ENCODE measurements at places on chromosomes 3 and 15. TPM values are rescaled to one million over a fixed set of nuclear protein-coding genes. Genes with fewer than 3 reads are reported as not detected.

MBNL1 gene
- 607 TPM for total RNA-seq

PROS1 gene
- 0.25 TPM for total RNA-seq

IL17RE gene
- total RNA-seq = 1.5 TPM

DNA sequence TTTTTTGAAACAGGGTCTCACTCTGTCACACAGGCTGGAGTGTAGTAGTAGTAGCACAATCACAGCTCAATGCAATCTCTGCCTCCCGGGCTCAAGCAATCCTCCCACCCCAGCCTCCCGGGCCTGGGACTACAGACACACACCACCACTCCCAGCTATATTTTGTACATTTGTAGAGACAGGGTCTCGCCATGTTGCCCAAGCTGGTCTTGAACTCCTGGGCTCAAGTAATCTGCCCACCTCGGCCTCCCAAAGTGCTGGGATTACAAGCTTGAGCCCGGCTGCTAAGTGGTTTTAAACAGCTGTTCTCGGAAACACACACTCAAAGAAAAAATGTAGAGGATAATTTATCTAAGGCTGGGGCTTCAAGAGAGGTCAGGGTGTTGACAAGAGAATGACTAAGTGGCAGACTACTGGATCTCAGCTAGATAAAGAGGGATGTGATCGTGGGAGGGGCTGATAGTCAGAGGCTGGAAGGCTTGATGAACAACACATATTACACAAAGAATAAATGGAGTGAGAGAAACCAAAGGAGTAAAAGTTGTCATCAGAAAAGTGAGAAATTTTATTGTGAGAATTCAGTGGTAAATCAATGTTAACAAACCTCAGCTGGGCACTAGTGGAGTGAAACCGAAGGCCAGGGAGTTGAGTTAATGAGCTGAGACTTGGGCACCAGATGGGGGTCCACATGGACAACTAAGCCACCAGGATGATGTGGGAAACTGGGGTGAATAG lies 6.7 kb downstream of the CCR5AS start:
- no peak for DNase-seq

- DNase-seq = peak; percentile 19
These were observed 20.8 kb upstream of the FAN1 start for GRCh38 chr15:30882849-30883433.

GRCh38 chr3:106083207-106083606 lies 214.4 kb upstream of the CBLB start:
- no peak for DNase-seq

- no peak for DNase-seq
These were observed 174.7 kb downstream of the THSD4 start for GRCh38 chr15:71290002-71290401.

Data from natural killer cell (primary cell).